ENCODE measurements at places on chromosomes 4 and X.
A peak's percentile ranks its signal among the peaks of the same experiment; 100 is the strongest.

DNA sequence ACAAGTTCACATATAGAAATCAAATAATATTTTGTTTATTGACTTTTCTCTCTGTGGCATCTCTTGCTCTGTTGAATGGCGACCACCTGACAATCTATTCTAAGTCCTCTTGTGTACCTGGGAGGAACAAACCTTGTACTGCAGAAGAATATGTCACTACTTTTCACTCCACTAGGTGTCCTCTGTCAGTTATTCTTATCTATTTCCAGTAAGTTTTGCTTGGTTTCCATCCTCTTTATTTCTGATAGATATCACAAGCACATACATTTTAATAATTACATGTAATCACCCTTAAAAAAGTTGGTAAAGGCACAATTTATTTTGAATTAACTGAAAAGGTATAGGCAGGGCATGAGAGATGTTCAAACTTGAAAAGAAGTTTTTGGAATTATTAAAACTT, 238.4 kb downstream of the SNCA start:
- no peak for DNase-seq

GRCh38 chr4:172411149-172411548, 597.9 kb downstream of the GALNTL6 start:
- no peak for DNase-seq

DNA sequence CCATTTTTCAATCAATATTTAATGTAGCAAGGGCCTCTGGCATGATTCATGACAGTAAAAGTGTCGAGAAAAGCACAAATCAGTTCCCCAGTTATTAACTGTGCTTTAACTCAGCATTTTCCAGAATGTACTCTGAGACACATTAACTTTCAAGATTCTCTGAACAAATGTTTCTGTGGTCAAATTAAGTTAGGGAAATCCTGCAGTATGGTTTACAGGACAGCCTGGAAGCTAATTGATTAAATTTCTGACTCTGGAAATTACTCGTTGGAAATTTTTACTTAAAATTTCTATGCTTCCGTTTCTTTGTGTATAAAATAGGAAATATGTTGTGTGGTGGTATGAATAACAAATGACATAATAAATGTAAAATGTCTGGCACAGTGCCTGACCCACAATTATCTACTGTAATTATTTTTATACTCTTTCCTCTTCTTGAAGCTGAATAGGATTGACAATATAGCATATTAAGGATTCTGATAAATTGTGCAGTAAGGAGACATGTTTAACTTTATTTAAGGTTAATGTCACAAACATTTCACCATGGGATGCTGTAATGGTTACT, 33.7 kb downstream of the STK32B start:
- no peak for DNase-seq

GRCh38 chrX:153507484-153508178, 9.8 kb upstream of the ATP2B3 start:
- DNase-seq, result peak; percentile 71

GRCh38 chr4:153452658-153453378, 13.3 kb upstream of the TMEM131L start:
- no peak for DNase-seq

GRCh38 chrX:5648941-5649568, 579.6 kb downstream of the NLGN4X start:
- no peak for DNase-seq

GRCh38 chr4:87977521-87978278, 2.2 kb downstream of the SPP1 start:
- no peak for DNase-seq

DNA sequence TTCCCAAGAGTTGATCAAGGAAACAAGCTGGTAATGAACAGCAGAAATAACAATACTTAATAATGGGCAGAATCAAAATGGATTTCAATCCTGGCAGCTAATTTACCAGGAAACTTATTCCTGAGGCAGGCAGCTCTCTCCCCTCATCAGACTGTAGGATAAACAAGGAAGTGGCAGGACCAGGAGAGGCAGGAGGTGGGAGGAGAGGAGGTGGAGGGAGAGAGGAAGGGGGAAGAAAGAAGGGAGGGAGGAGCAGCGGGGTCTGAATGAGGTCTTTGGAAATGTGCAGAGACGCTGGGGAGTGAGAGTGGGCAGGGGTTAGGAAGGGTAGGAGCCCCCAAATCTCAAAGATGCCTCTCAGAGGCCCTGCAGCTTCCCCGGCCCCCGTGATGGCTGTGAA, 231.5 kb downstream of the BCOR start:
- no peak for DNase-seq

DNA sequence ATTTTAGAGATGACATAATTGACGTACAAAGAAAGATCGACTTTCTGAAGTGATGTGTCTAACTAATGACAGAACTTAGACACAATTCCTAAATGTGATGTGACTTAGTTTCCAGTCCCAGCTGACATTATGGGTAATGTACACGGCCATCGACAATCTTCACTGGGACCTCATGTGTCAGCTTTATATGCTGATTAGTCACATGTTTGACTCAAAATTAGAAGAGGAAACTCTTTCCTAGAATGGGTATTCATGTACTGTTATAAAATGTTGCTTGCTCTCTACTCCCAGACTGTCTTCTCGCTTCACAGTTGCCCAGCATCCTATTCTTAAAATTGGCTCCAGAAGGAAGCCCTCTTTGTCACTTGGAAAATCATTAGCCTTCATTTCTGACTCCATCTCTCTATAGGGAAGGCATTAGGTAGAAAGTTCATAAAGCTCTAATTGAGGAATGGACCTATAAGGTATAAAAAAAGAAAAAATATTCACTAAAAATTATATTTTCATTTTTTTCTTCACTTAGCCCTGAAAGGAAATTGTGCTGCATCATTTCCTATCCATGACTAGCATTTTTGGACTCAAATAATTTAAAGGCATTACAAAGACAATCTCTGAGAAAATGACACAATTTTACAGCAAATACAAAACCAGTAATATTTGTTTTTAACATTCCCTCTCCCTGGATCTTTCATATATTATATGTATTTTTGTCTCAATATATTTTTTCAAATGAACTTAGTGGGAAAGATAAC, 554.6 kb downstream of the INPP4B start:
- DNase-seq, result no peak

- no peak for DNase-seq
These were observed 332.8 kb downstream of the GASK1B start for GRCh38 chr4:157840034-157840433.

DNA sequence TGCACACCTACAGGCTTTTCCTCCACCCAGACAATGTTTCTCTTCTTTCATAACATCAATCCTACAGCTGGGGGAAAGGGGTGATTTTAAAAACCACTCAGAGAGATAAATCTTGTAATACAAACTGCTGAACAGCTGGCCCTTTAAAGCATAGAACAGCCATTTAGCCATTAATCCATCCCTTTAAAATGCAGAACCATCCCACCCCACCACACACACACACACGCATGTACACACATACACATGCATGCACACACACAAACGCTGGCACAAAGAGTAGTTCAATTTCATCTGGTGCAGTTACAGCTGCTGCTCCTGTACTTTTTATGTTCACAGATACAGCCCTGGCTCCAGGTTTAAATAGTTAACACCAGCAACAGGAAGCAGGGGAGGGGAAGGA, 426.1 kb downstream of the MID1IP1 start:
- DNase-seq, result no peak

DNA sequence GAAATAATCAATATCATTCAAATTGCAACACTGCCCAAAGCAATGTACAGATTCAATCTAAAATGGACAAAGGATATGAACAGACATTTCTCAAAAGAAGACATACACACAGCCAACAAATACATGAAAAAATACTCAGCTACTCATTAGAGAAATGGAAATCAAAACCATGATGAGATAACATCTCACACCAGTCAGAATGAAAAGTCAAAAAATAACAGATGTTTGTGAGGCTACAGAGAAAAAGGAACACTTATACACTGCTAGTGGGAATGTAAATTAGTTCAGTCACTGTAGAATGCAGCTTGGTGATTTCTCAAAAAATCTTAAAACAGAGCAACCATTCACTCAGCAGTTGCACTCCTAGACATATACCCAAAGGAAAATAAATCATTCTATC, 205.2 kb downstream of the DKK2 start:
- DNase-seq, result no peak

DNA sequence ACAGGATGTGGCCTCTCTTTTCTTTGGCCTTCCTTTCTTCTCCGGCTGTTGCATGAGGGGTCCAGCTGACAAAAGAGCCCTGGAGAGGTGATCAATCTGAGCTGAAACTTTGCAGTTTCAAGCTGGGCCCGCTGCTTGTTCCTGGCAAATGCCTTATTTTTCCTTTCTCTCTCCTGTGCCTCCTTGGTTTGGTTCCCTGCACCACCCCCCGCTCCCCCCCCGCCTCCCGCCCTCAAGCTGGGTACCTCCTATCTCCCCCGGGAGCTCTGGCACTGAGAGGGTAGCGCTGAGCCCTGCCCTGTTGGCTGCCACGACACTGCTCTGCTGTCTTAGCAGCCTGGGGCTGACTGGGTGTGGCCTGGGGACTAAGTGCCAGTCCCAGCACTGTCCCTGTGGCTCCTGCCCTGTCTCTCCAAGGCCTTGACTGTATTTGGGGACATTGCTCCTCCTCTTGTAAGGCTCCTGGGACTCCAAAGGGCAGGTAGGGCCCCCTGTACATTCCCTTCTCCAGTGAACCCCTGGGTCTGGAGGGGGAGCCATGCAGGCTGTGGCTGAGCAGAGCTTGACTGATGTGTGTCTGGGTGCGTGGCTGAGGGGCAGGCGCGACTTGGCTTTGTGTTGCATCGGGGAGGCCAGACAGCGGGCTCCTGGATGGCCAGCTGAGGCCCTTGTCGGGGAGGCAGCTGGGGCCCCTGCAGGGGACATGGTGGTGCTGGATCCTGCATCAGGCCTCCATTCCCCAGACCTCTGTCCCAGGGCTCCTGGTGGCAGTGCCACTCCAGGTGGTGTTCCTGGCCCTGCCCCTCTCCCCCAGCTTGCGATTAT, 1.1 kb downstream of the PLXNA3 start:
- DNase-seq, result no peak

DNA sequence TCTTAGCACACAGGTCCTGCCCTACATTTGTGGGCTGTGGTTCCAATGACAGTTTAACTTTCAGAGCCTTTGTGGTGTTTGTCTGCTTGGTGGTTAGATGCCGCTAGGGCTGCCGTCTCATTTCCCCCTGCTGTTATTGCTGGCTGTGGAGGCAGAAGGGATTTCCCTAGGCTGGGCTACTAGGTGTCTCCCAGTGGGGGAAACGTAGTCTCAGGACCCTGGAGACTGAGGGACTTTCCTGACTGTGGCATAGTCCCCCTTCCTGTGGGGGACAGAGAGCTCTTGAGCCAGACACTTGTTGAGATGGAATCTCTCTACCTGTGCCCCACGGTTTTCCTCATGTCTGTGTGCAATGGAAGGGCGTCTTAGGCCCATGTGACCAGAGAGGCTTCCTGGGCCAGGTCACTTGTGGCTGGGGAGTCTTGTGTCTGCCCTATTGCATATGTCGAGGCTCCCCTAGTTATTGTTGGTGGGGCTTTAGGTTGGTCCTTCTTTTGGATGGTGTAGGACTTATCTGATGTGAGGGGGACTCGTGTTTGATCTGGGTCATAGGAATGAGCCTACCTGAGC, 68.2 kb downstream of the ARHGAP10 start:
- DNase-seq, result peak; percentile 18

DNA sequence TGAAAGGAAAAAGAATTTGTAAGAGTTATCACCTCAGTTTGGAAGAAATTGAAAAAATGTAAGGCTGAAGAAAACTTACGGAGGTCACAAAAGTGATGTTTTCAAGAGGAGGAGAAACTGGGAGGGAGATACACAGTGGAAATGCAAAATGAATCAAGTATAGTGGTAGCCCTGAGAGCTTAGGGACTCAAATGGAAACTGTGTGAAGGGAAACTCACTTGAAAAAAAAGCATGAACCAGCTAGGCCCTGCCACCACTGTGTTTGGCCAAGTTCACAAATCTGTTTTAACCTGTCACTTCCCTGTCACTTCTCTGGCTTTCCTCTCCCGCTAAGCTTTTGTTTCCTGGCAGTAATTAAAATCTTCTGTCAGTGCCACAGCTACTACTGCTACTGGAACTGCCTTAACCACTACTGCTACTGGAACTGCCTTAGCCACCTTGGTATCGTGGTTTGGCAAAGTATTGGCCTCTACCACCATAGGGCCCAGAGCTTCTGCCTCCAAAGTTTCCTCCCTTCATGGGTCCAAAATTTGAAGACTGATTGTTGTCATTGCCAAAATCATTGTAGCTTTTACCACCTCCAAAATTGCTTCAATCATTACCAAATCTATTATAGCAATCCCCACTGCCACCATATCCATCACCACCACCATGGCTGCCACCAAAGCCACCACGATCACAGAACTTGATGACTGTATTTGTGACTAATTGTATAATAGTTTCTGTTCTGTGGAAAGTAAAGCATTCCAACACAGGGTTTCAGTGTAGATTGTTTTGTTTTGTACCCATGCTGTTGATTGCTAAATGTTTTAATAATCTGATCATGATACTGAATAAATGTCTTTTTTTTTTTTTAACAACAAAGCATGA, 41.5 kb downstream of the SMARCA5 start:
- DNase-seq, result no peak

DNA sequence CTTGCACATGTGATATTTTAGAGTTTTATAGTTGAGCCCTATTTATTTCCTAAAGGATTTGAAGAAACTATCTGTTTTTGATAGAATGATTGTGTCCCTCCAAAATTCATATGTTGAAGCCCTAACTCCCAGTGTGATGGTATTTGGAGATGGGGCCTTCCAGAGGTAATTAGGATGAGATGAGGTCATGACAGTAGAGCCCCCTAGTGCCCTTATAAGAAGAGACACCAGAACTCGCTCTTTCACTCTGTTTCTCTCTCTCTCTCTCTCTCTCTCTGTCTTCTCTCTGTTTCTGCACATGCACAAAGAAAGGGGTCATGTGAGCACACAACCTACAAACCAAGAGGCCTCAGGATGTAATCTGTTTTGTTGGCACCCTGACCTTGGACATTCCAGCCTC, 921.9 kb upstream of the DIAPH2 start:
- no peak for DNase-seq

Data from stimulated activated CD8-positive, alpha-beta memory T cell treated with anti-CD3 and anti-CD28 coated beads, Interleukin-2, amount 100 ng/mL, for 1 hour (primary cell).